Progenitor cell of endocrine pancreas (in vitro differentiated cells): ENCODE measurements at places on chromosomes 7 and 10.

DNA sequence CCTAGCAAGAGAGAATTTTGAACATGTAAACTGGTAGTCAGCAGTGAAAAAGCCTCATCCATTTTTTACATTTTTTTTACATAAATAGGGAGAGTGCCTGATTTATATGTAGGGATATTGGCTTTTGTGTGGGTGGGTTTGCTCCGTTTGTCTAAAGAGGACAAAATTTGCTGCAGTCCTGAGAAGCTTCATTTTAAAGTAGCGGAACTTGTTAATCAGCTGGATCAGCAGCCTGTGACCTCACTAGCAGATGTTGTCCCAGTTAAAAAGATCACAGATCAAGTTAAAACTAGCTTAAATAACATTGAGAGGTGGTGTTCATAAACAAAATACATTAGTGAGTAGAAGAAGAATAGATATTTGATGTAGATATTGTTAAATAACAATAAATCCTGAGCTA is 2.6 kb downstream of the ATRNL1 start:
- DNase-seq: no peak

DNA sequence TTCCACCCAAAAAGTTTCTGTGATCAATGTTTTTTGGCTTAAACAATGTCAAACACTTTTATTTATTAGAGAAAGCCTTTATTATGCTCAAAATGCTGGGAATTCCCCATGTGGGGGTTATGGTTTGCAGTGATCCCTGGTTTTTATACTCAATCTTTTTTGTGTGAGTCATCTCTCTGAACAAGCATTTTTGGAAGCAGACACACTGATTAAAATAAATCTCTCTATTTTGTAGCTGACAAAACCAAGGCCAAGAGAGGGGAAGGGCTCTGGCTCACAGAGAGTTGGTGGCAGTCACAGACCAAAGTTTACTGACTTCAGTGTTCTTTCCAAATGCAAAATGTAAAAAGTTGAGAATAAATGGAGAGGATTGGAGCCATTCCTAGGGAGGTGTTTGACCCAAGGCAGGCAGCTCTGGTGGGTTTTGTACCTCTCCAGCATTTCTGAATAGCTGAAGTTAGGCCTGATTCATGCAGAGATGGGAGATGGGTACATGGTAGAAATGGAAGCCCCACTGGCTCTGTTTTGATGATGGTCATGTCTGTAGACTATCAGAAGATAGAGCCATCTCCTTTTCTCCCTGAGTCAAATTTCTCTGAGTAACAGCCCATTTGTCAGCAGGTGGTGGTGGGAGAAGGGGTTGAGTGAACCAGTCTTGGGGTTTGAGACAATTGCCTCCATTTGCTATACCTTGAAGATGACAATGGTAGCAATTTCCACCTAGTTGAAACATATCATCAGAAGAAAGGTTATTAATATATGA is 45.4 kb upstream of the NAMPT start:
- DNase-seq: no peak

DNA sequence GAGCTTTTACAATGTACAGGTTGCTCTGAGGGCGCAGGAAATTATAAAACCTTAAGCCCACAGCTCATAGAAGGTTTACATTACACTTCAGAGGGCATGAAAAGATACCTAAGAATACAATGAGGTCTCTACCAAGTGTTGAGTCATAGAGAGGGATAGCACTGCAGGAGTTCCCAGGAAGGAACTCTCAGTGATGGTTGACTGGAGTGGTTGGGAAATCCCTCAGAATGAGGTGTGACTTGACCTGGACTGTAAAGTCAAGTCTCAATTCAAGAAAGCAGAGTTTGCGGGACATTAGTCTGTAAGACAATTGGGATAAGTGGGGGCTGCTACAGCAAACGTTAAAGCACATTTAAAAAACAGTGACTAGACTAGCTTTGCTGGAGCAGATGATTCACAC is 21.9 kb downstream of the TNKS2 start:
- no peak for DNase-seq

DNA sequence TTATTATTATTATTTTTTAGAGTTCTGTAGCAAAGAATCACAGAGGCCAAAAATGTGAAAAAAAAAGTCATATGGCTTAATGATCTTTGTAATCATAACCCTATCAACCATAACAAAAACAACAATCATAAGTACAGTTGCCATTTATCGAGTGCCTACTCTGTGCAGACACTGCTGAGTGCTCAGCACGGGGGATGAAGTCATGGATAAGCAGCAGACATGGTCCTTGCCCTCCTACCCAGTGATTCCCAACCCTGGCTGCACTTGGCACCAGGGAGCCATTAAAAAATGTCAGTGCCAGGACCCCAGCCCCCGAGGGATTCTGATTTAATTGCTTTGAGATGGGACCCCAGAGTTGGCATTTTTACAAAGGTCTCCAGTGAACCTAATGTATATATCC is 38.2 kb downstream of the ENTPD1 start:
- no peak for DNase-seq

DNA sequence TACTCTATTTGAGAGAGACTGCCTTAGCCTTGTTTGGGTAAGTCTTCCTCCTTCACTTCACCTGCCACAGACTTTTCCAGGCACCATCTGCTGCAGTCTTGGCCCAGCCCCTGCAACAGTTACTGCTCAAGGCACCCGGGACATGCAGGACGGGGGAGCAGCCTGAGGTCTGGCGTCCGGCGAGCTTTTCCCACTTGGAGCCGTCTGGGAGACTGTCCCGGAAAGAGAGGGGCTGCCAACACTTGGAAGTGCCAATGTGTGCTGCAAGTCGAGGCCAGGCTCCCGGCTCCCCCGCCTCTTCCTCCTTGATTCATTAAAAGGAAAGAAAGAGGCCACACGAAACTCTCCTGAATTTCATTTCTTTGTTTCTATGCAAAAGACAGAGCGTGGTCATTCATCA is 13.7 kb downstream of the HTRA1 start:
- DNase-seq: no peak

DNA sequence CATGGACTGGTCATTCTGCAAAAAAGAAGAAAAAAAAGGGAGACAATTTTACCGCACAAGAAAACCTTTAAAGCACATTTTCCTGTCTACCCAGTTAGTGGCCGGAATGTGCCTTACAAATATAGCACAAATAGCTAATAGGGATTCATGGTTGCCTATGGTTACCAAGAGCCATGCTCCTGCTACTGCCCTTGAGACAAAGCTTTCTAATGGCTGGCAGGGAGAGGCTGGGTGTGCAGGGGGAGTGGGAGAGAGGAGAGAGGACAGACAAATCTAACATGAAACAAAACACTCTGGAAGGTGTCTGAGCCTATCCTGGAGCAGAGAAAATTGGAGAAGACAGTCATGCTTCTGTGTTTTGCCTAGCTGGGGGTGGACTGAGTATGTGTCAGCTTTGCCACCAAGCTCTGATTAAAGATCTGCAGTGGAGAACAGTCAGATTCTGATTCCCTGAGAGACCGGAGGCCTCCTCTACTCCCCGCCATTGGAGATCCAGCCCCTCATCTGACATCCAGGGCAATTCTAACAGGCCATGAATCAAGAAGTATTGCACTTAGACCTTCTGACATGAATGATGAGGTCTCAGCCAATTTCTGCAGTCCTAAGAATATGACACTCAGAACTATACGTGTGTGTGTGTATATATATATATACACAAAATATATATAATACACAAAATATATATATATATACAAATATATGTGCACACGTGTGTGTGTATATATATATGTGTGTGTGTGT is 80.2 kb downstream of the PRTFDC1 start:
- DNase-seq: no peak

DNA sequence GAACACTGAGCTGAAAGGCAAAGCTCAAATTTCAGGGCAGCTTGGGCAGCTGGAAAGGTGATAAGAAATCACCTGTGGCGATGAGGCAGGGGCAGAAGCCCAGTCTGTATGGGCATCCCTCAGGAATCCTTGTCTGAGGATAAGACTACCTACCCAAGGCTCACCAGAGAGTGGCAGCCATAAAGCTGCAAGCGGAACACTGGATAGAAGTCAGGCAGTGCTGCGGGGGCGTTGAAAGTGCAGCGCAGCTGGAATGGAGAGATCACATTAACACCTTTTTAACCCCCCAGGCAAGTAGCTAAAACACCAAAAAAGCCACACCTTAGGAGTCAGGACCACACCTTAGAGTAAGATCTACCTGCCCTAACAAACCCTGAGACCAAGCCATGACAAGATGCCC is 38.2 kb downstream of the ABCB5 start:
- no peak for DNase-seq

- DNase-seq: no peak
These were observed 128.4 kb upstream of the ZNF746 start for GRCh38 chr7:149625947-149626392.
